AG04450 (cell line): ENCODE measurements at places on chromosomes 3 and 15. TPM values are rescaled to one million over a fixed set of nuclear protein-coding genes. Genes with fewer than 3 reads are reported as not detected.

DNA sequence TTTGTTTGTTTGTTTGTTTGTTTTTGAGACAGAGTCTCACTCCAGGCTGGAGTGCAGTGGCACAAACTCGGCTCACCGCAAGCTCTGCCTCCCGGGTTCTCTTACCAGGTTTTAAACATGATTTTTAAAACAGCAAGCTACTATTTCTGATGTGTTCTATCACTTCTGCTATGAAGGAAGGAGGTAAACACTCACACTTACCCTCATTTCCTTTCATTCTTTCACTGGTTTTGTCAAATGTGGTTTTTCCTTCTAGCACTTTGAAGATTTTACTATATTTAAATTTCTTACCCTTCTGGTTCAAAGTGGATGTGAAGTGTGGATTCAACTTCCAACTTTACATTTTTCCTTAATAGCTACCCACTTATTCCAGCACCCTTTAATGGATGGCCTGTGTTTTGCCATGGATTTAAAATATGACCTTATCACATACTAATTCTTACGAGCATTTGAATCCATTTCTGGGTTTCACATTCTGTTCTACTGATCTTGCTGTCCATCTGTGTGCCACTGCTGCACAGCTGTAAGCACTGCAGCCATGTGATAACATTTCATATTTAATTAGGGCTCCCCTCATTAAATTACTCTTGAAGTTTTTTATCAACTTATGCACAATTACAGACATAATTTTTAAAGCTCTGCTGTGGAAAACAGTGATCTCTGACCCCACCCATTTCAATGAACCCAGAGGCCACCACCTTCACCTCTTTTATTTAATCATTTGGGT, 42.3 kb downstream of the TXNRD3 start:
- DNase-seq, result no peak

- DNase-seq, result no peak
Observed at GRCh38 chr15:34512628-34513027, 70.8 kb downstream of the GOLGA8B start.

- DNase-seq, result no peak
Observed at GRCh38 chr15:57102858-57103257, 184.4 kb downstream of the TCF12 start.

DNA sequence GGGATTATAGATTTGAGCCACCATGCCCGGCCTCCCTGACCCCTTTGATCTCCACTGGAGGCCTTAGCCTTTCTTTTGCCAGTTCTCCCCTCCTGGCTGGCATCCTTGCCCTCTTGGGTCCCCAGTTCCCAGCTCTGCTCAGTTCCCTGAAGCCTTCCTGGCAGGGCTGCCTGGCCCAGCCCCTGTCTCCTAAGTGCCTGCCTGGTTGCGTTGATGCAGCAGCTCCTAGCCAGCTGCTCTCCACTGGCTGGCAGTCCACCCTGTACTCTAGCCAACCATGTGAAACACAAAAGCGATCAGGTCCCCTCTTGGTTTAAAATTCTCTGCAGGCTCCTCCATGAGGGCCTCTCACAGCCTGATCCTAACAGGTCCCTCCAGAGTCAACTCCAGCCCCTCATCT, 184.7 kb downstream of the RAB11A start:
- DNase-seq, result no peak

- no peak for DNase-seq
Observed at GRCh38 chr3:122077293-122078234, 22.4 kb downstream of the CD86 start.

- DNase-seq, result no peak
Observed at GRCh38 chr3:43296565-43296964, 10.2 kb downstream of the SNRK start.

DNA sequence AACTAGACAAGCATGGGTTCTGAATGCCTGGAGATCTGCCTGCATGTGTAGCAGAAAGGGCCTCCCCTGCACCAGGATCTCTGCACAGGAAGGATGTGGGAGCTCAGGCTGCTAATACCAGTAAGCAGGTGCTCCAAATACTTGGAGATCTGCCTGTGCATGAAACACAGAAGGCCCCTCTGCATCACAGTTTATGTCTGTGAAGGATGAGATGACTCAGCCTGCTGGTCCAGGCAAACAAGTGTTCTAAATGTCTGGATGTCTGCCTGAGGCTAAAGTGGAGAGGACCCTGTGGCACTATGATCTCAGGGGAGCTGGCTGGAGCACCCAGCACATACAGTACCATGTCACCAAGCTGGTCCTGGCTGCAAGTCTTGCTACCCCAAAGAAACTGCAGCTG, 678.8 kb downstream of the MCTP2 start:
- DNase-seq, result no peak

- no peak for DNase-seq
Observed at GRCh38 chr15:69319384-69320375, 21.0 kb downstream of the PAQR5 start.

DNA sequence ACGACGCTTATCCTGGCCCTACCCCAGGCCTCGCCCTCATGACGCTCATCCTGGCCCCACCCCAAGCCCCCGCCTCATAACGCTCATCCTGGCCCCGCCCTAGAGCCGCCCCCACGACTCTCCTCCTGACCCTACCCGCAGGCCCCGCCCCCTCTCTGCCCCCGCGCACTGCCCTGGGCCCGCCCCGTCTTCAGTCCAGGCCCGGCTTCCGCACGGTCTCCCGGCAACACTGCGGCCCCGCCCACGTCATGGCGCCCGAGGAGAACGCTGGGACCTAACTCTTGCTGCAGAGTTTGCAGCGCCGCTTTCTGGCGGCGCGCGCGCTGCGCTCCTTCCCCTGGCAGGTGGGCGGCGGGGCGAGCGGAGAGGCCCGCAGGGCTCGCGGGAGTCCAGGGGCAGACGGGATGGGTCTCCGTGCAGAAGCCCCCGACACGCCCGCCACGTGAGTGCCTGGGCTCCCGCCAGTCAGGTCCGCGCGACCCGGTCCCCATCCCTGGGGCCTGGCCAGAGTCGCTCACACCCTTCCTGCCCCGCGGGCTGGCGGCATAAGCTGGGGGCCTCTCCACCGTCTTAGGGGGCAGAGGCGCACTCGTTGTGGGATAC, 52.5 kb upstream of the ROPN1B start:
- DNase-seq, result peak; percentile 86

DNA sequence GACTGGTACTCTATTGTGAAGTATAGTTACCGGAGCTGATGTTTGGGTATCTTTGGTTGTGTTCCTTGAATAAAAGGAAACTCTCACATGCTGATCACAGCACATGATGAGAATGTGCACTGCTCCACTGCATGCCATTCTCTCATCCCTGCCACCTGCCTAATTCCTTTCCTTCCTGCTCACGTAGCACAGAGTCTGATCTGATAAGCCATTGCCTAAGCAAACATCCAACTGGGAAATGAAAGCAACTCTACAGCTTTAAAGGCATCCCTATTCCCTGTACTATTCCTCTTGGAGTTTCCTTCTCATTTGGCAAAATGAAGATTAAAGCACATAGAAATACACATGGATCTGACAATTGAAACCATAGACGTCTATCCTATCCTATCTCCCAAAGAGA, 359.8 kb downstream of the C3orf38 start:
- DNase-seq, result no peak

DNA sequence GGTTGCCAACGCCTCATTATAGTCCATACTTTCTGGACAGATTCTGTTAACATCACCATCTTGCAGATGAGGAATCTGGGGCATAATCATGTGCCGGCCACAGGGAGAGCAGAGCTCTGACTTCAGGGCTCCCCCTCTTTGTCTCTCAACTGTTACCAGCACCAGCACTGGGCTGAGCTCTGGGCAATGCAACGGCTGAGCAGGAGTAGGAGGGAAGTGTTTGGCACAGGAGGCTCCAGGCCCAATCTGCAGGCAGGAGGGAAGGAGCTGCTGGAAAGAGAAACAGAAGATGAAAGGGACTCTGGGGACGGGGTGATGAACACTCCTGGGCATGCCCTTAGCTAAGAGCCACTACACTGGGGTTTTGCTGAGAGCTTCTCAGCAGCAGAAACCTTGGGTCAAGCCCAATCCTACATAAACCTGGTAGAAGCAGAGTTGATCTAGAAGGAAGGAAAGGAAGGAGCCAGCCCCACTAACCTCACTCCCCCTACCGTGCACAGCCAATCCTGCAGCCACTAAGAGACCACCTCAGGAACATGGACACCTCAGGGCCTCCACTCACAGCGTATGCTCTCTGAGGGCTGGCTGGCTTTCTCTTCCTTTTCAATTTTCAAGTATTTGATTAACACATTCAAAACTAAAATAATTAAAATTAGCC, 73.1 kb upstream of the SPATA12 start:
- DNase-seq, result no peak

DNA sequence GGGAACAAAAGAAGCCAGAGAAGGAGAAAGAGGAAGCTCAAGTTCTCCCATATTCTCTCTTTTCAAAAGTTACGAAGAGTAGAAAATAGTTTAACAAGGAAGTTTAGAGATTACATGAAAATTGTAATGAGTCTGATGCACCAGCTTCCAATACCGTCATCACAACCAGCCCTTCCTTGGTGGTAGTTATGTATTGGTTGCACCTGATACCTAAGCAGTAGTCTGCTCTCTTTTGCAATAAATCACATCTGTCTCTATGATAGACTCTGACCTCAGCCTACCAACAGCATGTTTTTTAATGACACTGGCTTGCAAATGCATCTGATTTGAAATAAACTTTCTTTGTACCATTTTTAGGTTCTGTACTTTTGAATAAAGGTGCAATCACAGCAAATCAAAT, 575.8 kb downstream of the FHIT start:
- DNase-seq, result no peak

- DNase-seq, result no peak
Observed at GRCh38 chr3:50617096-50617791, at the start of gene MAPKAPK3. Gene MAPKAPK3, plus strand, starts transcription at chr3:50617151. Its CDS starts 415 bp downstream, at chr3:50617566.

DNA sequence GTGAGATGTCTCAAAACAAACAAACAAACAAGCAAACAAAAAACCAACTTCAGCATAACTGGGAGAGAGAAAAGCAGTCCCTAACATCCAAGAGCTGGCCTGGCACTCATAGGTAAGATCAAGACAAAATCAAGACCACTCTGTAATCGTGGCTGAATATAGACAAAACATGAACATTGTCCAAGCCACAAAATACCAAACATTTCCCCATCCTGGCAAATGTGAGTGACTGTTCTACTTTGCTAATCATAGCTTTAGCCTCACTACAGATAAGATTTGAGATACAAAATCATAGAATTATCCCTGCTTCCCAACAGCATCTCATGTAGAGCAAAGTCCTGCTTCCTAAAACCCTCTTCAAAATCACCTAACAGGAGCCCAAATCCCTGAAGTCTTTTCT, 116.7 kb upstream of the PRTG start:
- no peak for DNase-seq

- no peak for DNase-seq
Observed at GRCh38 chr3:127287840-127288239, at the start of gene PRR20G. Gene PRR20G, minus strand, starts transcription at chr3:127288046. Its CDS starts 681 bp downstream, at chr3:127287365.

ALS2CL gene
- 0.89 and 1.0 TPM in 2 replicates for polyA plus RNA-seq

TMC3 gene
- polyA plus RNA-seq, result not detected in 2 replicates

GOLGA8H gene
- 0.04 TPM in 1 of 2 replicates, not detected in the other for polyA plus RNA-seq

TICRR gene
- polyA plus RNA-seq, result 1.1 and 1.3 TPM in 2 replicates
